ENCODE measurements at places on chromosomes 13 and 19.

- no peak for DNase-seq
Observed at GRCh38 chr13:110575322-110576069, 14.0 kb upstream of the RAB20 start.

DNA sequence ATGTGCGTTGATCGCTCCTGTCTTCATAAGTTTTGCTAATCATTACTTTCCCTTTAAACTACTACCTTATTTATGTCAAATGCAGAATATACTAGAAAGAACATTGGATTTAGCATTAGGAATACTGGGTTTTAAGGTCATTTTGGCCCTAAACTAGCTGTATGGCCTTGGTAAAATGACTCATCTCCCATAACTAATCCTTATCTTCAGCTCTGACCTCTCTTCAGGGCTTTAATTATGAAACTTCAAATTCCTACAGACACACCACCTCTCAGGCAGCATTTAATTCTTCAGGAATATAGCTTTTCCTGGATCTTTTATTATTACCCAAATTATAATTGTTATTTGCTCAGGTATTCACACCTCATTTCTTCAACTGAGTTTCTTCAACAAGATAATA lies 121.2 kb downstream of the STARD13 start:
- DNase-seq, result no peak

DNA sequence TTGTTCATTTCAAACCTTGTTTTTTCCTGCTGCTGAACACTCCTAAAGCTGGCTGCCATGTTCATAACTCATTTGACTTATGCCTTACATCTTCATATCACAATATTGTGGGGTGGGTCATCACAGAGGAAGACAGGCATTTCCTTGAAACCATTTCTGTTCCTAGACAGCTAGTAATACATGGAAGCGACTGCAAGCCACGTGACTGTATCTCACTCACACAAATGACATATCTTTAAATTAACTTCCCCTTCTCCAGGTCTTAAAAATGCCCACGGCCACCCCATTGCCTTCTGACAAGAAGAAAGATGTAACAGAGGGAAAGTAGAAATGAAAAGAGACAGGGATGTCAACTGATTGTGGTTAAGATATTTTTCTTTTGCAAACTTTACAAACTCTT lies 236.8 kb downstream of the LMO7 start:
- DNase-seq, result no peak

GRCh38 chr19:13150187-13150930 lies at the start of the genes IER2 and STX10:
TSS of gene IER2 (plus strand) at chr19:13150411. CDS start at chr19:13153187, 2,776 bp downstream.
TSS of gene STX10 (minus strand) at chr19:13150375. CDS start at chr19:13150173, 202 bp downstream.
- DNase-seq, result peak; percentile 94

DNA sequence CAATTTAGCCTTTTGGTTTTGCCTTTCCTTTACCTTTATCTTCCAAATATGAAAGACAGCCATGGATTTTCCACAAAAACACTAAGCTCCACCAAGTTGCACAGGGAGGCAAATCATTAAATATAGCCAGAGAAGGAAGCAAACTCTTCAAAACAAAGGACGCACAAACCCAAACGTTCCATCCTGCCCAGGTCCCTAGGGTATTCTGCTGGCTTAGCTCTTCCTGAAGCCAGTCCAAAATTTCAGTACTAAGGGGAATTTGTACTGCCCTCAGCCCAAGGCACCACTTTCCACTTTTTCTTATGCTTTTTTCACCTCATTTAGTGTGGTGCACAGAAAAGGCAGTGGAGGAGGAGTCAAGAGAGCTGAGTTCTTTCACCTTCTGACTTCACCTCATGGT lies 169.9 kb downstream of the FLT1 start:
- no peak for DNase-seq

GRCh38 chr19:44451687-44452086 lies 3.4 kb upstream of the ZNF229 start:
- DNase-seq, result no peak

GRCh38 chr19:49556412-49557398 lies 23.7 kb downstream of the NOSIP start:
- DNase-seq, result peak; percentile 39

Data from CD4-positive, alpha-beta T cell treated with Interleukin-15 for 4 hours (primary cell).